ENCODE measurements at places on chromosomes 7 and 10.

DNA sequence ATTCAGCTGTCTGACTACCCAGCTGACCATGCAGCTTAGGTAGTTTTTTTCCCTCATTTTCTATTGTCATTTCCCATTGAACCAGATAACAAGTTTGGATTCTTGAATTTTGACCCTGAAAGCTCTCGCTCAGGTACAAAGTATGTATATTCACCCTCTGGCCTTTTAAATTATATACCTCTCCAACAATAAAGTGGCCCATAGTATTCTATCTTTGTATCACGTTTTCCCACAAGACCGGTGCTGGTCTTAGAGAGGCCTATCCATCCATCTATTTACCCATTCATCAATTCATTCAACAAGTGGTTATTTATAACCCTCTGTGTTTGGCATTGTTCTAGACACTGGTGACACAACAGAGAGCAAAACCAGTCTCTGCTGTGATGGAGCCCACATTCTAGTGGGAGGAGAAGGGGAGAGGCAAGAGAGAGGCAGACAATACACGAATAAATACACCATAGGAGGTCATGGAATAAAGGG lies 35.2 kb upstream of the NPSR1 start:
- DNase-seq, result no peak

DNA sequence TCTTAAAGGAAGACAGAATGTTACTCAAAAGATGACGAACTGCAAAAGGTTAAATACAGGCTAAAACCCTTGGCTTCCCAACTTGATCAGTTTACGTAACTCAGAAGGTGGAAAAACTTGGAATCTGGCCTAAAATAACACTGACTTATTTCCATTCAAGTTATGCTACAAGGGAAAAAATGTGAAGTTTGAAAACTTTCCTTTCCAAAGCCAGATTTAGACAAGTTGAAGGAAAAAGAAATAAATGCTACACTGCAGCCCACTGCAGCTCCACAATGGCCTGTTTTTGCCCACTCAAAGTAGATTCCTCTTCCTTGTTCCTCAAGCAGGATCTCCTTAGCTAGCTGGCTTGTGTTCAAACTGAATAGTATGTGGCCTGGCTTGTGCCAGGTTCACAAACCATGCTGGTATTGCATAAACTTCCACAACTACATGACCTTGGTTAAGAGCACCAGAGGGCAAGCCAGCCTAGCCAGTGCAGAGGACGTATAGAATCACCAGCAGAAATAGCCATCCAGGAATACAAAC lies 166.2 kb downstream of the CPEB3 start:
- DNase-seq, result no peak

DNA sequence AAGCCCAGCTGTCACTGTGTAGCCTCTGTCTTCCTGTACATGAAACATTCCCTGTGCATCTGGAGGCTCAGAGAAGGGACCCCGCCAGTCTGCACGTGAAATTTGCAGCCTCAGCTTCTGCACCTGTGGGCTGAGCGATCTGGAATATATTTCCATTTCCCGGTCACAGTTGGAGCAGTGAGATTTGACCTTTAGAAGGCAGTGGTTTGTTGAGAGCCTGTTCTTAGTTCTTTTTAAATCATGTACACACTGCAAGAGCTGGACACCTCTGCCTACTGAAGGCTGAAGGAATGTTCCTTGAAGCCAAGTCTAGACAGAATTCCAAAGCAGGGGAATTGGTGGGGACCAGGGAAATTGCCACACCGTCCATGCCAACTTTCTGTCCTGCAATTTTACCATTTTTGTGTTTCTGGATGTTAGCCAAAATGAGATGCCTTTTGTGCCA lies 706.6 kb downstream of the INHBA start:
- DNase-seq, result no peak

GRCh38 chr10:97080051-97080776 lies 105.5 kb downstream of the SLIT1 start:
- no peak for DNase-seq

- no peak for DNase-seq
Measured at GRCh38 chr7:132757783-132758182, 181.5 kb upstream of the PLXNA4 start.

DNA sequence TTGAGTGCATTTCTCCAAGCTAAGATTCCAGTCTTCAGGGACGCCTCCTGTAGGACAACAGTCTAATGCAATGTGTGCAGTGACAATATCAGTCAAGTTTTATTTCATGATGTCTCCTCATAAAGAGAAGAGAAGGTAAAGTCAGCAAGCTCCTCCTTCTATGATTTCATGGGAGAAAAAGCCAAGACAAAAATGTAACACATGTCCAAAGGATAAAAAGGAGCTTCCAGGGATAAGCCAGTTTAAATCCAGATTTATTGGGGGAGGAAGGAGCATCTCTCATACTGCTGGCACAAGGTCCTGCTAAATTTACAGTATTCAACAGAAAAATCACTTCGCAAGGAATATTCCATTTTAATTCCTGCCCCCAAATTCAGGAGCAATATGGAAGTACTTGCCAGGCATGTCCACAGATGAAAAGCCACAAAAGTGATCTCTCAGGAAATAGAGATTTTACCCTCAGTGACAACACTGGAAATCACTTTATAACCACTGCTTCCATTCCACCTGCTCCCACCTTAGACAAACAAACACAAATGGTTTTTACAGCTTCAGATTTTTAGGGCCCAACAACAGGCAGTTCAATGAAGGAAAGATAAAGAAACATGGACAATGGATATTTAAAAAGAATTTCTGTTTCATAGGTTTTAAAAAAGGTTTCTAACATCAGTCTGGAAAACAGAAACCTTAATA lies 677.5 kb upstream of the C7orf33 start:
- DNase-seq, result no peak

DNA sequence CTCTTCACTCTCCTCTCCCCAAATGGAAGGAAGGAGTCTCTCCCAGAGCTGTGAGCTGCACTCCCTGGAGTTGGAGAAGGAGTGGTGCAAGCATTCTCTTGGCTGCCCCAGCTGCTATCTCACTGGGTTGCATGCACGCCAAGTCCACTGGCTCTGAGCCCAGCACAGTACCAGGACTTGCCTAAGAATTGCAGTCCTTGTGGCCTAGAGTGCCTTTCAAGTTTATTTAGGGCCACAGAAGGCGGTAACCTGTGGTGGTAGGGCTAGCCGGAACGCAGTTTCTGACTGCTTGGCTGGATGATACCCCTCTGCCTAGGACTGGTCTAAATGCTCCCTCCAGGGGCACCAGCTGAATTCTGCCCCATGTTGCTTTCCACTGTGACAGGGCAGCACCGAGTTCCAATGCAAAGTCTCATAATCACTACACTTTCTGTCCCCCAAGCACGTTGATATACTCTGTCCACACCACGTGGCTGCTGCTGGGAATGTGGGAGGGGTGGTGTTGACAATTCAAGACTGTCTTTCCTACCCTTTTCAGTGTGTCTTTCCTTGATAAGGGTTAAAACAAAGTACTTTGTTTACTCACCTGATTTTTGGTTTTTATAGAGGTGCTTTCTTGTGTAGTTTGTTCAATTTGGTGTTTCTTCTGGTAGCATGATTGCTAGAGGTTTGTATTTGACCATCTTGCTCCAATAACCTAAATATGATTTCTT lies 57.0 kb downstream of the PHTF2 start:
- DNase-seq, result no peak

- no peak for DNase-seq
Measured at GRCh38 chr10:131090761-131091661, 220.5 kb downstream of the TCERG1L start.
